Ovary (tissue), 10 donors: ENCODE measurements at places on chromosomes 4 and X.

DNA sequence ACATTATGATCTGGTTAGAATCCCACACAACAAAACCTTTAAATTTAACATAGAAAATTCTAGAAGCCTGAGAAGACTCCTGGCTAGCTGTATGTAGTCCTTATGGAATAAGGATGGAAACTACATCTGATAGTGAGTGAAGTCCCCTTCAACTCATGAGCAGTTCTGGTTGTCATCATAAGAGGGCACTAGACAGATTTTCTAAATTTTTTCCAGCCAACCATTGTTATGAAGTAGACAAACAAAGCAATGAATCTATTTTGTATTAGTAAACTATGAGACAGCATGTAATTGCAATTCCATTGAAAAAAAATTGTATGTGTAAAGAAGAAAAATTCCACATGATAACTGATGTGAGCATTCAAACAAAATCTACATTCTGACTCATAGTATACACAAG is 35.2 kb downstream of the PWWP3B start:
- no peak for DNase-seq

DNA sequence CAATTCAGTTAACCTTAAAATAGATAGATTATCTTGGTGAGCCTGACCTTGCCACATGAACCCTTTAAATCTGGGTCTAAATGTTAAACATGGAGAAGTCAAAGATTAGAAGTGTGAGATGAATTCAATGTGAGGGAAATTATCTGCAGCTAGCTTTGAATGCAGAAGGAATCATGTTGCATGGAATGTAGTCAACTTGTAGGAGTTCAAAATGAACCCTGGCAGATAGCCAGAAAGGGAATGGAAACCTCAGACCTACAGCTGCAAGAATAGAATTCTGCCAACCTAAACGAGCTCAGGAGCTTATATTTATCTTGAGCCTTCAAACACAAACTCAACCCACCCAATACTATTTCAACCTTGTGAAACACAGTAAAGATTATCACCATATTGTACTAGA is 632.5 kb downstream of the KCTD8 start:
- no peak for DNase-seq

DNA sequence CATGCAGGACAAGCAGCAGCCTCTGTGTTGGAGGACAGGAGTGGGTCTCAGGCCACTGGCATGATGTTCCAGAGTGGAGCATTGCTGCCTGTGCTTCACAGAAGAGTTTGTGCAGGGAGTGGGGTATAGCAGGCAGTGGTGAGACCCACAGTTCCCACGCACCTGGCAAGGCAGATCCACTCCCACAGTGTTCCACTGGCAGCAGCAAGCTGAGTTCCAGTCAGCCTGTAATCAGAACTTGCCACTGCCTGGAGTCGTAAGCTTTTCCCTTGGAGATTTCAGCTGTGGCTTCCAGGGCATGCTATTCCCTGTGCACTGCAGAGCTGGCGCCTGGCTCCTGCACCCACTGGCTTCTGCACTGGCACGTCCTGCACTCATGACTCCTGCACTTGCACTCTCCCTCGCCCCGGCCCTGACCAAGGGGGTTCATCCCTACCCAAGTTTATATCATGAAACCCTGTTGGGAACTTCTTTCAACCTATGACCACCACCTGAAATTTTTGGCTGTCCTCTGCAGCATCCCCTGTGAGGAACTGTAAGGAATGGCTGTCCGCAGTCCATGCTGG is 1144.3 kb downstream of the RAPGEF2 start:
- DNase-seq: no peak

- no peak for DNase-seq
These were observed 174.7 kb downstream of the UGT8 start for GRCh38 chr4:114773339-114773738.

GRCh38 chr4:168892475-168892874 is 117.6 kb downstream of the CBR4 start:
- DNase-seq: no peak

GRCh38 chr4:150402871-150403272 is 179.1 kb upstream of the MAB21L2 start:
- peak; percentile 15 for DNase-seq

GRCh38 chr4:178481564-178481963 is 1039.3 kb upstream of the AGA start:
- DNase-seq: no peak

DNA sequence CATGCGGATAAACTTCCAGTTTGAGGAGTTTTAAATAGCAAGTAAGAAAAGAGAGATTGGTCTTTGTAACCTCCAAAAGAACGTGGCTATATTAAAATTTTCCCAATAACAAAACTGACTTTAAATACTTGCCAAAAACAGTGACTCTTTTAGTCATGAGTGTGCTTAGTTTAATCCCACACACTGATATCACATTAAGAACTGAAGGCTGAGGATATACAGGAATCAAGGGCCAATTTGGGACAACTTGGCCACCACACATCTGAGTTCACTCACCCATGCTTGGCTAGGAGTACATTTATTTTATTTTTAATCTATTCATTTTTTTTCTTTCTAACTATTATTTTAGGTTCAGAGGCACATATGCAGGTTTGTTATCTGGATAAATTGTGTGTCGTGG is 110.2 kb downstream of the APBB2 start:
- DNase-seq: no peak

DNA sequence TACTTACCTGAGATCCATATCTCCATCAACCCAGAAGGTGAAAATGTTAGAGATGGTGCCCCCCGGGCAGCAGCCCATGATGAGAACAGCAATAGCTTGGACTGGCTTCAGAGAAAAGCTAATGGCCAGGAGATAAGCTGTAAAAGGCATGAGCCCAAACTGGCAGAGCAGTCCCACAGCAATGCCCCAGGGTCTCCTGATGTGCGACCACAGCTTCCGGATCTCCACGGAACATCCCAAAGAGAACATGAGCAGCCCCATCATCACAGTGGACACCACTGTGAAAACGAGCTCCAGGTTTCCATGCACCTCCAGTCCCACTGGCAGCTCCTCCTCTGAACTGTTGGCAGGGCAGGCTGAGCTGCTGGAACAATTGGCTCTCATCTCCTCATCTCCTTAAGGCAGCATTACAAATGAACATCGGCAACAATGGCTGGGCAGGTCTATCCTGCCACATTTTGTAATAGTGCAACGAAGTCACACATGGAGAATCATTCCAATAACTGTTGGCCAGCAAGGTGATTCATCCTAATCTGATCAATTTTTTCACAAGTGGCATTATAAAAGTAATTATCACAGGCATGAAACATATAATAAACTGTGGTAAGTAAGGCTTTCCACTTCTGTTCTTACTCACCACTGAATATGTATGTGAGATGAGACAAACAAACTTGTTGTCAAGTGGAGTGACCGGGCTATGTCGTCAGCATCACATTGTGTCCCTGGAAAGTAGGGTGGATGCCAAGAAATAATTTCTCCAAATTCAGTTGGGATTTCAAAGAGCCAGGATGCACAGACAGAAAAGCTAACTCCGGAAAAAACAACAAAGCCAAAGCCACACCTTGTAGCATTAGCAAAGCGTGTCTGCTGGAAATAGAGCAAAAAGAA is at the start of gene SLC10A6:
TSS of gene SLC10A6 (minus strand) at position 653 of the 888 bp plus-strand sequence. CDS start at position 384, 269 bp downstream.
- DNase-seq: no peak
